Heart right ventricle (tissue), 16 donors: ENCODE measurements at places on chromosomes 13 and 19.

DNA sequence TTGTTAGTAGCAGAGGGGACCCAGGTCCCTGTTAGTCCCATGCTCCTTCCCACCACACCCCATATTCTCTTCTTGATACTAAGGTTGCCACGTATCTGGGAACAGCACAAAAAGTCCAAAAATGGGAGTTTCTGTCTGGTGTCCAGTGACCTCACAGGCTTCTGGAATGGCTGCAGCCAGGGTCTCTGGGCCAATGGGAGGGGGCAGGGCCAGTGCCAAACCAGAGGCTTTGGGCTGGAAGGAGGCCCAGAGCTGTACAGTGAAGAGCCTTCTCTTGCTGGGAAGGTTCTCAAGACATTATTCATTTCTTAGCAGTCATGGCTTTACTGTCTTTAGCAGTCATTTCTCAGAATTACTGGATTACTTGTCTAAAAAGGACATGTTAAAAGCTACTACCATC lies 119.2 kb downstream of the FRY start:
- H3K27me3 ChIP-seq = no peaks in the 10 kb centered on the region
- peaks cover 51% of the 10 kb centered on the region for H3K36me3 ChIP-seq
- H3K4me1 ChIP-seq = peaks cover 36% of the 10 kb centered on the region
- peak overlapping the region; percentile 54 for H3K27ac ChIP-seq
- no peak overlapping the region for H3K4me3 ChIP-seq

- peaks cover 9% of the 10 kb centered on the region for H3K36me3 ChIP-seq
- H3K27ac ChIP-seq = no peak overlapping the region
These were observed 965 bp downstream of the TTC9B start for GRCh38 chr19:40217027-40217810.

GRCh38 chr13:81172603-81173002 lies 831.7 kb upstream of the SPRY2 start:
- no peak overlapping the region for H3K4me3 ChIP-seq
- H3K27me3 ChIP-seq = no peaks in the 10 kb centered on the region
- no peaks in the 10 kb centered on the region for H3K4me1 ChIP-seq
- H3K27ac ChIP-seq = no peak overlapping the region
- DNase-seq = no peak

GRCh38 chr13:39777527-39778061 lies 122.1 kb downstream of the COG6 start:
- DNase-seq = no peak
- H3K27ac ChIP-seq = no peak overlapping the region
- no peaks in the 10 kb centered on the region for H3K4me1 ChIP-seq
- H3K4me3 ChIP-seq = no peak overlapping the region
- no peaks in the 10 kb centered on the region for H3K36me3 ChIP-seq
- H3K27me3 ChIP-seq = no peaks in the 10 kb centered on the region

DNA sequence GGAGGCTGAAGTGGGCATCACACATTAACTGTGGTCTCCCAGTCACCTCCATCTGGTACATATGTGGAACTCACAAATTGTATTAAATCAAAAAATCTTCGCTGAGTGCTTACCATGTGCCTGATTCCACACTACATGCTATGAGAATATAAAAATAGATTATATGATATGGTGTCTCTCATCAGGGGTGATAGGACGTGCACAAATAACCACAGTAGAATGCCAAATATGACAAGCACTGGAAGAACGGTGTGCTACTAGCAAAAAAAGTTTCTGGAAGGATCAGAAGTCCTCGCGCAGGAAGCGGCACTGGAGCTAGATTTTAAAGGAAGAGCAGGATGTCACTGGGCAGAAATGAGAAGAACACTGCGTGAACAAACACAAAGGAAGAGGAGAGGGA lies 62.3 kb downstream of the TBC1D4 start:
- H3K4me1 ChIP-seq = peaks cover 31% of the 10 kb centered on the region
- no peak for DNase-seq
- peak overlapping the region; percentile 33 for H3K27ac ChIP-seq
- H3K4me3 ChIP-seq = no peak overlapping the region
- H3K27me3 ChIP-seq = no peaks in the 10 kb centered on the region

DNA sequence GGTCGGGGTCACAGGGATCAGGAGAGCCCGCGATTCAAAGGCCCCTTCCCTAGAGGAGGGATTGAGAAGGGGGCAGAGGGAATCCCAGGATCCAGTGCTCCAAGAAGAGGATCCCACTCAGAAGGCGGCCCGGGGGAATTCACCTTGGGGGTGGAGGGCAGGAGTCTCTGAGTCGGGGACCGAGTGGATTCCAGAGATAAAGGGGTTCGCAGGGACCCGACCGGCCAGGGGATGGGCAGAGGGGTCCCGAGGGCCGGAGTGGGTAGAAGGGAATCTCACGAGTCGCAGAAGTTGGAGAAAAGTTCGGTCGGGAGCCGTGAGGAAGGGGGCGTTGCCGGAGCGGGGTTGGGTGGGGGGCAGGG lies 261 bp downstream of the PRKD2 start:
- no peak for DNase-seq
- peak overlapping the region; percentile 48 for H3K27ac ChIP-seq
- H3K4me1 ChIP-seq = peaks cover 8% of the 10 kb centered on the region
- H3K36me3 ChIP-seq = peaks cover 3% of the 10 kb centered on the region
- H3K27me3 ChIP-seq = no peaks in the 10 kb centered on the region

GRCh38 chr13:113157929-113158747 lies at the start of gene PROZ:
PROZ (plus strand) TSS chr13:113158648; CDS start chr13:113158661, 13 bp downstream.
- no peak within 1 kb of the TSS for H3K4me3 ChIP-seq
- no peak within 1 kb of the TSS for H3K27ac ChIP-seq
- H3K36me3 ChIP-seq = no peaks in the 10 kb centered on the region
- no peak for DNase-seq

DNA sequence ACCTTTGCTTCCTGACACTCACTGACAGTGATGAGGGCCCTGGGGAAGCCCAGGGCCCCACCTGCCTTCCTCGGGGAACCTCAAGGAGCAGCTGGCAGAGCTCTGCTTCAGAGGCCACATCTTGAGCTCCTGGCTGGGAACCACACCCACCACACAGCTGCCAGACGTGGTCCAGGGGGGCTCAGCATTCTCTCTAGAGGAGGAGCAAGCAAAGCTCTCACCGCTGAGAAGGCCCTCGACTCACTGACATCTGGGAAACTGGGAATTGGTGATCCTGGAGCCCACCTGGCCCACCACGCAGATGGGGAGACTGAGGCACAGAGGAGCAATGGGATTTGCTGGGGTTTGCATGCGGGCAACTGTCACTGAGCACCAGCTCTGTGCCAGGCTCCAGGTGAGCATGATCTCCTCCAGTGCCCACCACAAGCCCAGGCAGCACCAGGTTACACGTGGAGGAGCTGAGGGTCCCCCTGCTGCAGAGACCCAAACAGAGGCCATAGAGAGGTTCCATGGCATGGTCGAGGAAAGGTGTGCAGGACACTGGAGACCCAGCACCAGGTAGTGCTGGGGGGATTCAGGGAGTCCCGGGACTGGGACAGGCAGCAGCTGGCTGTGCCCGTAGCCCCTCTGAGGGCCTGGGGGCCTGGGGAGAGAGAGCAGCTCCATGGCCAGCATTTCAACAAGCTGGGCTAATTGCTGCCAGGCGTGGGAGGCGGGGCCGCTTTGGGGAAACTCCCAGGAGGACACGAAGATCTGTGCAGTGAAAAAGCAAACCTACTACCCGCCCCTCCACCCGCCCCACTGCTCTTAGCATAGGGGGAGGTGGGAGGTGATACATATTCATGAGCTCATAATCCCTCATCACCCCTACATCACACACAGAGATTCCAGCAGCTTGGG lies 33.4 kb downstream of the PEPD start:
- H3K4me1 ChIP-seq = no peaks in the 10 kb centered on the region
- DNase-seq = no peak
- peaks cover 17% of the 10 kb centered on the region for H3K36me3 ChIP-seq
- H3K4me3 ChIP-seq = no peak overlapping the region
- H3K27me3 ChIP-seq = no peaks in the 10 kb centered on the region

GRCh38 chr19:33926306-33926705 lies 129.6 kb downstream of the KCTD15 start:
- no peaks in the 10 kb centered on the region for H3K36me3 ChIP-seq
- no peak overlapping the region for H3K4me3 ChIP-seq
- H3K27me3 ChIP-seq = peaks cover 11% of the 10 kb centered on the region
- H3K4me1 ChIP-seq = no peaks in the 10 kb centered on the region

DNA sequence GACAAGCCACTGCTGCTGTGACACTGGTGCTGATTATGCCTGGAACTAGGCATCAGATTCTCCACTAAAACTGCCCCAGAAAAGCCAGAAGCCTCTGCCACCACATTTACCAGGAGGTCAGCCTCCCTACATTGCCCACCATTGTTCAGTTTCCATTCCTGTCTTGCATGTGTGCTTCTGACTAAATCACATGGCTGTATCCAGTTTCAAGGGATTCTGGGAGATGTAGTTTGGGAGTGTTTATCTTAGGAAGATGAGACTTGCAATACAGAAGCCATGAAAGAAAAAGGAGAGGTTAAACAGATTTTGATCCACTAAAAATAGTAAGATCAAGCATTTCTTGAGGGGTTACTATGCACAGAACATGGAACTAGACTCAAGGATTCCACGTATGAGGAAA lies 40.7 kb upstream of the SERPINE3 start:
- DNase-seq = no peak
- H3K36me3 ChIP-seq = no peaks in the 10 kb centered on the region
- no peak overlapping the region for H3K27ac ChIP-seq
- H3K4me1 ChIP-seq = no peaks in the 10 kb centered on the region
- no peaks in the 10 kb centered on the region for H3K27me3 ChIP-seq
- no peak overlapping the region for H3K4me3 ChIP-seq

DNA sequence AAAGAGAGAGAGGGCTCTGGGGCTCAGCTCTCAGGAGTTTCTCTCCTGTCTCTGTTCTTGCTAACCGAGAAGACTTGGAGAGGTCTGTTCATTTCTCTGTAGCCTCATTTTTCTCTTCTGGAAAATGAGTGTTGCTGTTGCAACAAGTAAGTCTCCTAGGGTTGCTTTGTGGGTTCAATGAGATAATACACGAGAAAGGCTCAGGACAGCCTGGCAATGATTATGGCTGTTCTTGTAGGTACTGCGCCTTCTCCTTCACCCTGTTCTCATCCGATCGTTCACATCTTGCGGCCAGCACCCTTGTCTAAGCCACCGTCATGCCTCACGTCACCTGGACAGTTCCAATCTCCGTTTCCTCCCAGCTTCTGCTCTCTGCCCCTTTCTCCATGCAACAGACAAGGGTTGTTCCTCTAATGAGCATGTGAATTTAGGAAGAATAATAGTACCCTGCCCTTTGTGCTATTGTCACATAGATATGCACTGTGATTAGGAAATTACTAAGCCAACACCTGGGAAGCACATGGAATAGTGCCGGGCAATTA lies 4.2 kb downstream of the C5AR1 start:
- peaks cover 6% of the 10 kb centered on the region for H3K27me3 ChIP-seq
- no peak for DNase-seq
- H3K4me1 ChIP-seq = no peaks in the 10 kb centered on the region
- no peaks in the 10 kb centered on the region for H3K36me3 ChIP-seq

GRCh38 chr13:109241160-109241559 lies 545.2 kb downstream of the IRS2 start:
- no peaks in the 10 kb centered on the region for H3K27me3 ChIP-seq
- no peaks in the 10 kb centered on the region for H3K4me1 ChIP-seq
- DNase-seq = peak; percentile 8
- no peaks in the 10 kb centered on the region for H3K36me3 ChIP-seq

DNA sequence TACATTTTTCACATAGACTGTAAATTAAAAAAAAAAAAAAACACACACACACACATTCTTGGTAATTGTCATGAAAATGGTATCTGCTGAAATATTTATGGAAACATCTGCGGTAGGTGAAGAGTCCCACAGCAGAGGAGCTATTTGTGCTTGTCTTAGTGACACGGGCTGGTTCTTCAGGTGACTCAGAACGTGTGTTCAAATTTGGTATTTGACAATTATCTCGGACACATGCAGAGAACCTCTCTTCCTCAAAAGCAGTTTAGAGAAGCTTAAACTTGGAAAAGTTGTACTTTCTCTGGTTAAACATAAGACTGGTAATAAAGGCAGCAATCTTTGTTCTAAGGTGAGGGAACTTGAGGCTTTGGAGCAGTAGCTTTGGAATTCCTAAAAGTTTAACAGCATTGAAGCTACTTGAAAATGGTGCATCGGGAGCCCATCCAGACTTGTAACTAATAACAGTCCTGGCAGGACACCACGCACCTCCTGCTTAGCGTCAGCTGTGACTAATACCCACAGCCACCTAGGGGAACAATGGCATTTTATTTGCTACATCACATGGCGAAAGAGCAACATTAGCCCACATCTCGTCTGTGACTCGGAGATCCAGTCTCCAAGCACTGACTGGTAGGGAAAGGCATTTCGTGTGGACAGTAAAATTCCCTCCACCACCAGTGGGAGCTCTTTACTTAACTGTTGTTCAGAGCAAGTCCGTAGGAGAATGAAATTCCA lies 1505.1 kb upstream of the SLC10A2 start:
- H3K27me3 ChIP-seq = no peaks in the 10 kb centered on the region
- H3K27ac ChIP-seq = no peak overlapping the region
- peaks cover 9% of the 10 kb centered on the region for H3K4me1 ChIP-seq

DNA sequence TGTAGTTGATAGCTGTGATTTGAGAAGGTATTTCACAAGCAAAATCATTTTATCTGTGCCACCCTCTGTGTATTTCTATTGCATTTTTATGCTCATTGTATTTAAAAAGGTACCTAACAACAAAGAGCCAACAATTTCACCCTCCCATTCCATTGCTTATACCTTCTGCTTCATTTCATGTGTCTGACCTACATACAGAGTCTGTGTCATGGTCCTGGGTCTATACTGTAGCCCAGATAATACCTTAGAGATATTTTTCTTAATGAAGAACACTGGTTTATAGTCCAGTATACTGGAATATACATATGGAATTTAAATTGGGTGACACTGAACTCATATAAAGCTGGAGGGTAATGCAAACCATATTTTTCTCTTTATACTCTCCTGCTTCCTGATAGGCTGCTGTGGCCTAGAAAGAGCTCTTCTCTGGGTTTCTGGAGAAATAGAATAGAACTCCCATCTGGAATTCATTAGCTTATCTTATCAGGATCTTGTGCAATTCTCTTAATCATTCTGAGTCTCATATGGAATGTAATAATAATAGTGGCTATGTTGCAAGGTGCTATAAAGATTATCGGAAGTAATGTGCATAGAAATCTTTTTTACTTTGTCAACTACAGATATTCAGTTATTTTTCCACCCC lies 31.8 kb upstream of the SPART start:
- no peaks in the 10 kb centered on the region for H3K36me3 ChIP-seq
- H3K27ac ChIP-seq = no peak overlapping the region
- H3K4me1 ChIP-seq = no peaks in the 10 kb centered on the region
- no peak for DNase-seq
- no peak overlapping the region for H3K4me3 ChIP-seq

- H3K27ac ChIP-seq = no peak overlapping the region
- no peaks in the 10 kb centered on the region for H3K36me3 ChIP-seq
- H3K4me3 ChIP-seq = no peak overlapping the region
- no peaks in the 10 kb centered on the region for H3K4me1 ChIP-seq
- no peaks in the 10 kb centered on the region for H3K27me3 ChIP-seq
- DNase-seq = no peak
These were observed 87.6 kb upstream of the SPRY2 start for GRCh38 chr13:80428349-80429096.

DNA sequence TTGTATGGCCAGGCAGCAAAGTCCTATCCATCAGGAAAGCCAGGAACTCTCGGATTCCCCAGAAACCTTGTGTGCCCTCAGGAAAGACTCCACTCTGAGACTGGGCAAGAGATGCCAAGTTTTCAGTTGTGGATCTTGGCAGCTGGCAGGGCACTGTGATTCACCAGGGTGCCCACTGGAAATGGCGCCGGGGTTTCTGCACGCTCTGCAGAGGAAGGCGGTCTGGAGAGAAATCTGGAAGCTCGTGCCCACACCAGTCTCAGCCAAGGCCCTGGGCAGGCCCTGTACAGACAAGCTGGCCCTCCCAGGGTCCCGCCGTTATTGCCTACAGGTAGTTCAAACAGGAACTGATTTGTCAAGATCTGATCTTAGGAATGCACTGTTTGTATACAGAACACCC lies 4.9 kb downstream of the NAPA start:
- no peaks in the 10 kb centered on the region for H3K27me3 ChIP-seq
- peaks cover 85% of the 10 kb centered on the region for H3K4me1 ChIP-seq
- no peak overlapping the region for H3K4me3 ChIP-seq
- no peak overlapping the region for H3K27ac ChIP-seq
- DNase-seq = no peak
